Cardiac septum (tissue), 1 donor: ENCODE measurements at places on chromosomes 7 and 10. TPM values are rescaled to one million over a fixed set of nuclear protein-coding genes. Genes with fewer than 3 reads are reported as not detected.

DNA sequence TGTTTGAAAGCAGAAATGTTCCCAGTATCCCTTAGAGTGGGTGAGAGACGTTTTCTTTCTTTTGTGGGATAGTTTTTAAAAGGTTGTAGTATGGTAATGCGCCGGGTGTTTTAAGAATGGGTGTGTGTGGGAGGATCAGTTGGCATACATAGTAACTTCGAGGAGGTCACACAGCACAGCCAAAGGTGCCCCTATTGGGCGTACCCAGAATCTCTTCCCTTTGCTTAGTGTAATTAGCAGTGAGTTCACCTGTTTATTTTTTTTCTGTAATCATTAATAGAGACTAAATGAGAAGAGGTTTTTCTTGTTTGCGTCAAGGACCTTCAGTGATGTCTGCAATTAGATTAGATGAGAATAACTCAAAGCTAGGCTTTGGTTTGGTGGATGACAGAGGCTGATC lies 1.5 kb downstream of the PLEKHA8 start:
- no peak for DNase-seq

DNA sequence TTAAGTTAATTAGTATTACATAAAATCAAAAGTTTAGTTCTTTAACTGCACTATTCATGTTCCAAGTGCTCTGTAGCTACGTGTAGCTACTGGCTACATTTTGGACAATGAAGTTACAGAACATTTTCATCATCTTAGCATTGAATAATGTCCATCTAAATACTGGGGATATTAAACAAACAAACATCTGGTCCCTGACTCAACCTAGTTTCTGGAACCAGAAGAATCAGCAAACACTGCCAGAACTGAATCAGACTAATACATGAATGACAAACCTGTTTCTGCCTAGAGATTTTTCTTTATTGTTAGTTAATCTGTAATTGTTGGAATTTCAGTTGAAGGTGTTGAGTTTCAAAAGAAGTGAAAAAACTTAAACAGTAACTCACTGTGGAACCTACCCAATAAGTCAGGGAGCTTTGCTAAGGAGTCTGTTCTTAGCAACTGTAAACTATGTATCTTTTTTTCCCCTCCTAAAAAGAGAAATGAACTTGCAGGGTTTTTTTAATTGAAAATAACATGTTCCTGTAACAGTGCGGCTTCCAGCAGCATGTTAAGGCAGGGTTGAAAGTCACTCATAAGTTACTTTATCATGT lies 58.3 kb downstream of the CDK13 start:
- no peak for DNase-seq

DNA sequence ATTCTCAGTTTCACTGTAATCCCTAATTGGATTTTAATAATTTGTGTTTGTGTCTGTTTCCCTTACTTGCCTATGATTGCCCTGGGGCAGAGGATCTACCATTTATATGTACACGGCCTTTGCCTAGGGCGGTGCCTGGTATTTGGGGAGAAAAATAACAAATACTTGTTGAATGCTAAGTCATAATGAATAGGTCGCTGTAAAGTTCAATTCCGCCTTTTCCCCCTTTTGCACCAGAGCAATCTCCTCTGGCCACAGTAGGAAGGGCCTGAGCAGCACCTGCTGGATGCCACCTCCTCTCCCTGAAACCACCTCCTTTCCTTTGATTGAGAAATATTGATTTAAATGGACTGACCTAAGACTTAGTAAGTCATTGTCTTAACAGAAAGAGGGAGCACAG lies 70.2 kb downstream of the RHOBTB1 start:
- DNase-seq, result no peak

GRCh38 chr10:133567609-133568286 lies 2.4 kb upstream of the SYCE1 start:
- no peak for DNase-seq

DNA sequence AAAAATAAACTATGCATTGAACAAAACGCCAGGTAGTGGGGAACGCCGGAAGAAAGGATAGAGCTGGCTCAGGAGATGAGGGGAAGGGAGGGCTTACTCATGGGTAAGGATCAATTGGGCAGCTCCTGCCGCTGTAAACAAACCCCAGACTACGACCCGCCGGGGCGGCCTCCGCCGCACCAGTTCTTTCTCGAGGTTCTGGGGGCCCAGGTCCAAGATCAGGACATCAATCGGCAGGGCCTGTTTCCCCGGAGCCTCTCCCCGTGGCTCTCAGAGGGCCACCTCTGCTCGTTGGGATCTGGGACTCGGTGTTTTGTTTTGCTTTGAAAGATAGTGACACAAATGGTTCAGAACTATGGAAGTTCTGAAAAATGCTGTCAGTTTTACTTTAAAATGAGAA lies 140.4 kb downstream of the ELFN1 start:
- no peak for DNase-seq

GRCh38 chr7:99372275-99373090 lies 2.0 kb upstream of the ARPC1B start:
- DNase-seq, result no peak

DNA sequence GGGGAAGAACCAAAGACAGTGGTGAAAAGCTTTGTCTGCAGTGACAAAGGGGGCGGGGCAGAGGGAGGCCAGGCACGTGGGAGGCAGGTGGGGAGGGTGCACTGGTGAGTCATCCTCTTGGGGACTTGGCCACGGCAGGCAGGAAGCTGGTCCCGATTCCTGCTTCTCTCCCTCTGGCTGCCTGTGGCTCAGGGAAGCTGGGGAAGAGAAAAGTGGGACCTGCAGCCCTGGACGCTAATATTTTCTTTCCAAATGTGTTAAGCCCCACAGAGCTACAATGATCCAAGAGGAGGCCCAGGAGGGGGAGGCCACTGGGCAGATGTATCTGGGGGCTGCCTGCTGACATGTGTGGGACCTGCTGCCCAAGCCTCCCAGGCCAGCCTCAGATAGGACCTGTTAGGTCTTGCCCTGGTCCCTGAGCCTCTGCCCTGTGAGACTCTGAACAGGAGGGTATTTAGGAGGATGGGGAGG lies 231.8 kb downstream of the KCNMA1 start:
- no peak for DNase-seq

DNA sequence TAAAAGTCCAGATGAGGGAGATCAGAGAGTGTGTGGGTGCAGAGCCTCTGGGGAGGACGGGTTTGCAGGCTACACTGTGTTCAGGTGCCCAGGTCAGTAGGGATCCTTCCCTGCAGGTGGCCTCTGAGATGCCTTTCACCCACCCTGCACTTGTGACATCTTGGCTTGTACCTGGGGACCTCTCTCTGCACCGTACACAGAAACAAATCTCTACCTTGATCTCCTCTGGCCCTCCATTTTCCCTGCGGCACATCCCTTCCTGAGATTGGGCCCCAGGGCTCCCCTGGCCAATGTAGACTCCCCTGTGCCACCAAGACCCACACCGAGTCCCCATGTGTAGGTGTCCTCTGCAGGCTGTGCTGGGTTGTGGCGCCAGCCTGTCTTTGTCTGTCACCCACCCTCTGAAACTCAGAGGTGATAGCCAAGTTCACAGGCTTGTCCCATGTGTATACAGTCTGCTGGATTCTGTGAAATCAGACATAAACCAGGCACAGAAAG lies 140.6 kb downstream of the PTPN20 start:
- DNase-seq, result no peak

DNA sequence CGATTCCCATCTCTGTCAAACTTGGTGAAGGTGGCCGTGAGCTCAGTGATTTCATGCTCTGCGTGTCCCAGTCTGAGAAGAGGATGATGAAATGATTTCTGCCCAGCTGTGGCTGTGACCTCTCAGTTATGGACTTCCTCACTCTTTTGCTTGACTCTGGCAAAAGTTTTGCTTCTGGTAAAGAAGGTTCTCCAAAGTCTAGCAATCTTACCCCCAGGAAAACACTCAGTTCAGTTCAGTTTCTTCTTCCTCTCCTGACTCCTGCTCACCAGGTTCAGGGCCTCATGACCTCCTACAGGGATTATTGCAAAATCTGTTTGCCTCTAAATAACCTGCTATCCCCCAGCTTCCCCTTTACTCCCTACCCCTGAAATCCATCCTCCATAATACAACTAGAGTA lies 4.9 kb upstream of the BLOC1S2 start:
- no peak for DNase-seq

DNA sequence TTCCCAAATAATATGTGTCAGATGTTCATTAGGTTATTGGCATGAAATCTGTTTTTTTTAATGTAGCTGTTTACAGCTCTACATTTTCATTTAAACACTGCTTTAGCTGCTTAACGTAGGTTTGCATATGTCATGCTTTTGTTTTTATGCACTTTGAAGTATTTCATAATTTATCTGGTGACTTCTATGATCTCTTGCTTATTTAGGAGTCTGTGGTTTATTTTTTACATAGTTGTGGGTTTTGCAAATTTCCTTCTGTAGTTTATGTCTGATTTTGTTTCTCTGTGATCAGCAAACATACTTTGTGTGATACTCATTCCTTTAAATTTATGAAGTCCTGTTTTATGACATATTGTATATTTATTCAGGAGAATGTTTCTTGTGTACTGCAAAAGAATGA lies 606.5 kb upstream of the PFKP start:
- DNase-seq, result no peak

DNA sequence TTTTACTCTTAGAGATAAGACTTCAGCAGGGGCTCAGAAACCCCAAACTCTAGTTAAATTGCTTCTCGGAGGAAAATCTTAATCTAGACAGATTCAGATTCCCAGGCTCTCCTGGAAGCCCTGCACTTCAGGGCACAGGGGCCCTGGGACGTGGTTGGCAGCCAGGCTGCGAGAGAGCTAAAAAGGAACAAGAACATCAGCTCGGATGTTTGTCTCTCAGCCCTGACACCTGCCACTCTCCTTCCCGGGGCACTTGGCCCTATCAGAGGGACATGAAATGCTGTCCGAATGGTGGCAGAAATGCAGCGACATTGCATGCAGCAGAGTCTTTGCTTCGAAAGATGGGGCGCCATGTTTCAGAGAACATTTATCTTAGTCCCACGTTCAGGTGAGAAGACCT lies 166.8 kb downstream of the CCDC3 start:
- DNase-seq, result no peak

- DNase-seq, result no peak
Measured at GRCh38 chr10:129445436-129446182, 21.4 kb upstream of the MGMT start.

DNA sequence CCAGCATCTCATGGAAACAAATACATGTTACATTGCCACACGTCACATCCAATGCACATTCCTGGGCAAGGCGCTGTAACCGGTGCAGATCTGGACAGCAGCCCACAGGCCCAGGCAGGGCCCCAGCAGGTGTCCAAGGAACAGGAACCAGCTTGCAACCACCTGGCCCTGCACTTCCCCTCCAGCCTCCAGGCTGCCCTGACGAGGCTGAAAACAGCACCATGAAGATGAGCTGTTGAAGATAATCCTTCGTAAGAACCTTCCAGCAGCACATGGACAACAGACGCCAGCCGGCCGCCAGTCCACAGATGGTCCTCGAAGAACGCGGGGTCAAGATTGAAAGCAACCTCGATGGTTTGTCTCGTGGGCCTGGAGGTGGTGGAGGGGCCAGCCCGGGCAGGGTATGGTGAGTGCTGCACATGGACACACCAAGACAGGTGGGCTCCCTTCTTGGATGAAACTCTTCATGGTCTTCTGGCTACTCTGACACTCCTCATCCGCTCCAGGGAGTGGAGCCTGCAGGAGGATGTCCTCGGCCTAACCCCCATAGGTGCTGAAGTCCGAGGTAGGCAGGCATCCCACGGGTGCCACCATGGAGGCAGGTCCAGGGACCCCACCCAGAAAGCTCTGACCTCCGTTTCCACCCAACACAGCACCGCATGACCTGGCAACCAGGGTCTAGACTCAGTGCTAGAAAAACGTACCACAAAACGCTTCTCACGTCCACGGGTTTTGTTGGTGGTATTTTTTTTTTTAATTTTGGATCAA lies 22.9 kb downstream of the PDGFA start:
- no peak for DNase-seq

DNA sequence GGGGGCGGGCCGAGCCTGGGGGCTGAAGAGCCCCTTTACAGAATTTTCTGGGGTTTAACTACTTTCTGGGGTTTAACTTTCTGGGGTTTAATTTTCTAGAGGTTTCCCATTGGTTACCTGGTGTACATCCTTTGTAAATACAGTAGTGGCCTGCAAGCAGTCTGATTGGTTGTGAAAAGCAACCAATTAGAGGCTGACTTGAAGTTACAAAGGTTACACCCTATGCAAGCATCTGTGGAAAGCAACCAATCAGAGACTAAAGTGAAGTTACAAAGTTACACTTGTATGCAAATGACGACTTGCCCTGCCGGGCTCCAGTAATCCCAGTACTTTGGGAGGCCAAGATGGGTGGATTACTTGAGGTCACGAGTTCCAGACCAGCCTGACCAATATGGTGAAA lies 27.4 kb downstream of the GTF2I start:
- no peak for DNase-seq

DNA sequence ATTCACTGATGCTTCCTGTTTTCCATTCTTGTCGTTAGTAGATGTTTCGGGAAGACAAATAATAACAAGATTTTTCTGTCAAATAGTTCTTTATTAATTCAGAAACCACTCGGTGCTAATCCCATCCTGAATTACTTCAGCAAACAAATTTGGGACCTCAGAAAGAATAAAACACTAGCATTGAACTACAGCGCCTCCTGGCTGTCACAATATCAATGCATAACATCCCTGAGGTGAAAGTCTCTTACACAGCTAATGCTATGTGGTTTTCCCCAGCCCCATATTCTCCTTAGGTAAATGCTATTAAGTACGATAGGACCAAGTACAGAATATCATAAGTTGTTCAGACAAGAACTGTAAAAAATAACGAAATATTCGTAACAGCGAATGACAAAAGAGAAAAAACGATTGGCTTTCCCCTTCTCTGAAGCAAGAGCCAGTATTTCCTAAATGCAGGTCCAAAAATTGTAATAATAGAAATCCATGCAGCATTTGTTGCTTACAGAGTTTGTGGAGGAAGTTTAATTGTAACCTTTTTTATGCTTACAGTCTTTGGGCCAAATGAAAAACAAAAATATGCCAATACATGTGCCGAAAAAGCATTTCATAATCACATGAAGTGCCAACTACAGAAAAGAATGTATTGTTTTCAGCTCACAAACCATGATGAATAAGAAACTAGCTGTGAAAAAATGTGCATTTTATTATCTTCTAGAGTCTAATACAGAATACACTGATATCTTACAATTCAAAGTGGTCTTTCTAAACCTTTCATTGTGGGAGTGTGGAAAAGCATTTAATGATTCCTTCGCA lies 47.3 kb downstream of the MYPN start:
- DNase-seq, result no peak

DNA sequence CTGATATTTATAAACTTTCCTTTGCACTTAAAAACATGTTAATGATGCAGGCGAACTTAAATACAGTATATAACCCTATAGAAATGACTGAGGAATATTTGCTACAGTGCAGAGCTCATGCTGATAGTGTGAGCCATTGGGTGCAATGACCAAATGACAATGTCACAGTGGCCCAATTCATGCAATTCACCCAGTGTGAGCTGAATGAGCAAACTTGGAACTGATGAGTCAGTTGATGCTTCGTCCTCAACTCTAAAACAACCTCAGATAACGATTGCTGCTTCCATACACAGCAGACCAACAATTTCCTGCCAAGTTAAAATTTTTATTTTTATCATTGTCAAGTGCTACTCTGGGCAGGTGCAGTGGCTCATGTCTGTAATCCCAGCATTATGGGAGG lies 12.1 kb upstream of the ZC3HAV1L start:
- no peak for DNase-seq

GRCh38 chr7:36546331-36546730 lies 156.7 kb downstream of the ANLN start:
- DNase-seq, result no peak

CALHM3 gene
- not detected for total RNA-seq

HSPB1 gene
- total RNA-seq, result 2,571 TPM

FOXP2 gene
- total RNA-seq, result 1.9 TPM

MACC1 gene
- total RNA-seq, result 0.13 TPM

CLDN4 gene
- not detected for total RNA-seq

SEMA3E gene
- total RNA-seq, result 0.70 TPM

OR2A42 gene
- total RNA-seq, result not detected

TMEM130 gene
- total RNA-seq, result 0.30 TPM
